Nucleus accumbens (tissue), 56 donors: ENCODE measurements at places on chromosomes 1 and 21.

- DNase-seq: no peak
These were observed 4.8 kb downstream of the LYST start for GRCh38 chr1:235861857-235862256.

DNA sequence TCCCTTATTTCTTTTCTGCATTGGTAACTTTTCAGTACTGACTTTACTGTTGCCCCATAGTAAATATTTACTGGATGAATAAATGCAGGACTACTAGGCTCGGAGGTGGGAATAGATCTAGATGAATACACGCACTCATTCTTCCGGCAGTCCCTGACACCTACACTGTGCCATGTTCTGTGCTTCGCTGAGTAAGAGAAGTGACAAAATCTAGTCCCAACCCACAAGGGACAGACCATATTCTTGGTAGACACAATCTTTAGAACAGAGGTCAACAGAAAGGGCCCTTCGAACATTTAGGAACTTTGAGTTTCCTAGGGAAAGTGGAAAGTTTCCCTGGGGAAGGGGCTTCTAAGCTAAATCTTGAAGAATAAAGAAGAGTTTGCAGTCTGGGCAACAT lies 3.3 kb upstream of the CD52 start:
- DNase-seq: no peak

GRCh38 chr1:116994411-116994810 lies 7.1 kb upstream of the CD101 start:
- no peak for DNase-seq

- DNase-seq: no peak
These were observed 258.5 kb downstream of the OMA1 start for GRCh38 chr1:58287894-58288623.

DNA sequence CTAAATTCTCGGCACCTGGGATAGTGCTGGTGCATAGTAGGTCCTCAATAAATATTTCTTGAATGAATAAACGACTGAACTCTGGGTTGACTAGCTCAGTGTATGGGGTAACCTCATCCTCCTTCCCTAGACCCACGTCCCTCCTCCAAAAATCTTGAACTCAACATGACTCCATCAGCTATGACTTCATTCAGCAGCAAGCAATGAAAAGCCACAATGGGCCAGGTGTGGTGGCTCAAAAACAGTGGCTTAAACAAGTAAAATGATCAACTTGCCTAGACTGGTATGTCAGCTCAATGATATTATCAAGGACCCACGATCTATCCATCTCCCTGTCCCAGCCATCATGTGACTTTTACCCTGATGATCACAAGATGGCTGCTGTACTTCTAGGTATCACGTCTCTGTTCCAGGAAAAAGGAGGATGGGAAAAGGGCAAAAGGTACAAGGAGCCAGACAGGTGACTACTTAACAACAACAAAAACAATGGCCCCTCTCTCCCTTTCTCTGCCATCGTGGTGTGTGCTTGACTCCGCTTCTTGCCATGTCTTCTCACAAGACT lies 13.0 kb upstream of the PAQR7 start:
- no peak for DNase-seq
